Kasumi-1 (cell line): ENCODE measurements at places on chromosomes 7 and 10.

DNA sequence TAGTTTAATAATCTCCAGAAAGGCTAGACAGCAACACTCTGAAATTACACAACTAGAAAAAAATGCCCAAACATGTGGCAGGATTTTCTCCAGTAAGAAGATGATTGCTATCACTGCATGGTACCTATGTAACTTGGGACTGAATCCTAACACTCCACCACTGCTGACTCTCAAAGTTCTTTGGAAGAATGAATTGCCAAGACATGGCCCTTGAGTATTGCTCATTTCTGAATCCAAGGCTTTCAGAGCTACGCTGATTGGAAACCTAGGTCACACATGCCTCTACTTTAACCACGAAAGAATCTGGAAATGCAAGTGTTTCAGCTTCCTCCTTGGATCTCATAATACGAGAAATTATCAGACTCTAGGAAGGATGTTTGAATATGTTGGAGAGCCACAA, 167.5 kb upstream of the CELF2 start:
- DNase-seq: no peak

GRCh38 chr10:5396556-5397300, 7.9 kb downstream of the TUBAL3 start:
- DNase-seq: no peak

DNA sequence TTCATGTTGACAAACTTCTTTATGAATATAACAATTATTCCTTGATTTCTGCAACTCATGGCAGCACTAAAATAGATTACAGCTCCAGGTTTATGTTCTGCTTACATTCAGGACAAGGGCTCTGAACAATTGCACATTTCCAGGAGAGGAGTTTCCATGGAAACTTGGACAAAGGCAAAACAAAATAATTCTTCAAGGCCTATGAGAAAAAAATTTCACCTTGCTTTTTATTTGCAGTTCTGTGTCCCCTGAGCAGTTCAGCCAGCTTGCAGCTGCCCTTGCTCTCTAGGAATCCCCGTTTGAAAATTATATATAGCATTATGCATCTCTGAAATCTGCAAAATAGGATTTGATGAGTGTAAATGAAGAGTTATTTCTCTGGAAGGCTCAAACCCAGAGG, 71.7 kb downstream of the ARL4A start:
- no peak for DNase-seq

DNA sequence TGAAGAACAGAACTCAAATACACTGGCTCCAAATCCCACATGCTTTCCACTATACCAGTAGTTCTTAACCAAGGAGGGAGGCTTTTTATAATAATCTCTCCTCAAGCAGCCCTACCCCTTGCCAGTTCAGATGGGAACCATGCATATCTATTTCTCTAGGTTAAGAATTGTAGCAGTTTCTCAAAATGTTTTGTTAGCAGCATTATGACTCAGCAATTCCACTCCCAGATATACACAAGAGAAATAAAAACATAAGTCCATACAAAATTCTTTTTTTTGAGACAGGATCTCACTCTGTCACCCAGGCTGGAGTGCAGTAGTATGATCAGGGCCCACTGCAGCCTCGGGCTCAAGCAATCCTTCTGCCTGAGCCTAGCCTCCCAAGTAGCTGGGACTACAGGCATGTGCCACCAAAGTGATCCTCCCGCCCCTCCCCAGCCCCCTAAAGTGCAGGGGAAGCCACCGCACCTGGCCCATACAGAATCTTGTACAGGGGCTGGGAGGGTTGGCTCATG, 18.1 kb downstream of the YWHAG start:
- DNase-seq: no peak

DNA sequence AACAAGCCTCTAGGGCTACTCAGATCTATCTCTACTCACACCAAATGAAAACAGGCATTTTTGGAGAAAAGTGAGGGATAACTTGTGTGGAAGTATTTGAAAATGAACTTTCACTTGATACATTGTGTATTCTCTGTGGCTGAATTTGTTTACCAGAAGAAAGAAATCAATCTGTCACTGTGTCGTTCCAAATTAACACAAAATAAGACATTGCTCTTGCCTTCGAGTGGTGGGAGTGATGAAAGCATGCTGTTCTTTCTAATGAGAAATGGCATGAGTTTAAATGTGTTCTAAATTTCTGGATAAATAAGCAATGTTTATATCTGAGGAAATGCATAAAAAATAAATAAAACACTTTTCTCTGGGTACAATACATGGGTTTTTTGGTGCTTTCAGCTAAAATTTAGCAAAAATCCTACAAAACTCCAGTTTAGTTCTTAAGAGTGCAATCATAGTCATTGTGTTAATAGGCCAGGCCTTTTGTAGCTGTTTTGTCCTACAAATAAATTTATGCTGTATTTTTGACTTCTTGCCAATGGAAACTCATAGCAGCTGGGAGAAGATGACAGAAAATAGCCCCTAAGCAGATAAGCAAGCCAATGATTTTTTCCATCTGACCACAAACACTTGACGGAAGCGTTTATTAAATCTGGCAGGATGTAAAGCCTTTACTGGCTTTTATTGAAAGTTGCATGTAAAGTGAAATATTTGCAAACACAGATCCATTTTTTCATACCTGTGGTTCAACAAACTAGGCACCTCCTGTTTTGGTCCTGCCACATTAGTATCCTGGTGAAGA, 1064.1 kb upstream of the GHITM start:
- DNase-seq: no peak

- no peak for DNase-seq
Measured at GRCh38 chr7:20624666-20625385, 9.4 kb downstream of the ABCB5 start.

DNA sequence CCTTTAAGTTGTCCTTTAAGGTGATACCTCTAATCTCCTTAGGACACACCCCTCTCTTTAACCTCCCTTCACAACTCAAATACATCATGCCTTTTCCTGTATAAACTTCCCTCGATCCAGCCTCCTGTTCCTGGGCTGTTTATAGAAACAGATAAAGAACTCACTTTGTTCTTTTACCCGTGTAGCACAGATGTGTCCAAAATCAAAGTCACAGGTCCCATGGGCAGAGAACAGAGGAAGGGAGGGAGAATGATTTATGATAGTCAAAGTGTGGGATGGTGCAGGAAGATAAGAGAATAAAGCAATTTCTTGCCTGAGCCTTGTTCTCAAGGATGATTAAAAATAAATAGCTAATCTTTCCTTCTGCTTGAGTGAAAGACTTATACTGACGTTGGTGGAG, 50.3 kb upstream of the CABCOCO1 start:
- no peak for DNase-seq

DNA sequence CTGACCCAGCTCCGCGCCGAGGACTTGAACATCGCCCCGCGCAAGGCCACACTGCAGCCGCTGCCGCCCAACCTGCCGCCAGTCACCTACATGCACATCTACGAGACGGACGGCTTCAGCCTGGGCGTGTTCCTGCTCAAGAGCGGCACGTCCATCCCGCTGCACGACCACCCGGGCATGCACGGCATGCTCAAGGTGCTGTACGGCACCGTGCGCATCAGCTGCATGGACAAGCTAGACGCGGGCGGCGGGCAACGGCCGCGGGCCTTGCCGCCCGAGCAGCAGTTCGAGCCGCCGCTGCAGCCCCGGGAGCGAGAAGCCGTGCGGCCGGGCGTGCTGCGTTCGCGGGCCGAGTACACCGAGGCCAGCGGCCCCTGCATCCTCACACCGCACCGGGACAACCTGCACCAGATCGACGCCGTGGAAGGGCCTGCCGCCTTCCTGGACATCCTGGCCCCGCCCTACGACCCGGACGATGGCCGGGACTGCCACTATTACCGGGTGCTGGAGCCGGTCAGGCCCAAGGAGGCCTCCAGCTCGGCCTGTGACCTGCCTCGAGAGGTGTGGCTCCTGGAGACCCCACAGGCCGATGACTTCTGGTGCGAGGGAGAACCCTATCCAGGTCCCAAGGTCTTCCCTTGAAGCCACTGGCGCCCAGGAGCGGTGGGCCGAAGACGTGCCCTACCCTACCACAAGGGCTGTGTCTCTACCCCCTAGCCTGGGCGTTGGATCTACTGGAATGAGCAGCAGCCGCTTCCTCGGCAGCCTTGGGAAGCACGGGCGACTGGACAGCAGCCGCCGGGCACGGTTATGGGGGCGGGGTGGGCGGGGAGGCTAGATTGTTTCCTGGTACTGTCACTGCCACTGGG, 945 bp downstream of the ADO start:
- no peak for DNase-seq

DNA sequence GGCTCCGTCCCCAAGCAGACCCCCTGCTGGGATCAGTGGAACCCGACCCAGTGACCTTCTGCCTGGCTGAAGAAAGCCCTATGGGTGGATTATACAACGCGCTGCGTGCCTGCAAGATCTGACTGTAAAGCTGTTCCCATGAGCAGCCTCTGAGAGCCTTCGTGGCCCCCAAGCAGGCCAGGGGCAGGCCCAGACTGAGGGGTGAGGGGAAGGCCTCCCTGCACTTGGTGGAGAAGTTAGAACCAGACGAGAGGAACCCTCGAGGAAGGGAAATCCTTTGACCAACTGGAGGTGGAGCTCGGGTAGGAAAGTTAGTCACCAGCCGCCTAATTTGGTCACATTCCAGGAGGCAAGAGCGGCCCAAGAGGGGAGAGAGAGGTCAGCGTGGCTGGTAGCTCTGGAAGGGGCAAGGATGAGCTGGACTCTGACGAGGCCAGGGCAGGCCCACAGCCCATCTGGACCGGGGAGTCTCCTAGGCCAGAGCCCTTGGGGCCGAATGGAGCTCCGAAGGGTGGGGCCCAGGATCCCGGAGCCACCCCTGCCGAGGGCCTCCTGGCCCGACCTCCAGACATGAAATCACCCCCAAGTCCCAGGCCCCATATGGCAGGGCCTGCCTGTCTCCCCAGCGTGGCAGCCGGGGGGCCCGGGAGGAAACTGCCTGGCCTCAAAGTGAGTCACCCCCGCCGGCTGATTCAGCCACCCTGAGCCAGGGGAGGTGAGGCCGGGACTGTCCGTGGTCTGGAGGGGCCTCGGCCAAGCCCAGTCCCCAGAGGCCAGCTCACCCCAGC, 23.3 kb upstream of the PDGFA start:
- no peak for DNase-seq

DNA sequence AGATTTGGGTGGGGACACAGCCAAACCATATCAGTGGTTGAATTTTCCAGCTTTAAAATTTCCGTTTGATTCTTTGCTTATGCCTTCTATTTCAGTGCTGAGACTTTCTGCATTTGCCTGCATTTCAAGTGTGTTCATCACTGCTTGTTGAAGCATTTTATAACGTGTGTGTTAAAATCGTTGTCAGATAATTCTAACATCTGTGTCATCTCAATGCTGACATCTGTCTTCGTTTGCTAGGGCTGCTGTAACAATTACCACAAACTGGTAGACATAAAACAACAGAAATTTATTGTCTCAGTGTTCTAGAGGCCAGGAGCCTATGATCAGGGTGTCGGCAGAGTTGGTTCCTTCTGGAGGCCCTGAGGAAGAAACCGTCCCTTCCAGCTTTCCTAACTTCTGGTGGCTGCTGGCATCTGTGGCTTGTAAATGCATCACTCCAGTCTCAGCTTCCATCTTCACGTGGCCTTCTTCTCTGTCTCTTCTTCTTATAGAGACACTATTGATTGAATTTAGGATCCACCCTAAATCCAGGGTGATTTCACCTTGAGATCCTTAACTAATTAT, 71.1 kb upstream of the SDK1 start:
- DNase-seq: no peak

- DNase-seq: peak; percentile 9
Measured at GRCh38 chr10:84665883-84666463, 337.6 kb downstream of the CCSER2 start.

DNA sequence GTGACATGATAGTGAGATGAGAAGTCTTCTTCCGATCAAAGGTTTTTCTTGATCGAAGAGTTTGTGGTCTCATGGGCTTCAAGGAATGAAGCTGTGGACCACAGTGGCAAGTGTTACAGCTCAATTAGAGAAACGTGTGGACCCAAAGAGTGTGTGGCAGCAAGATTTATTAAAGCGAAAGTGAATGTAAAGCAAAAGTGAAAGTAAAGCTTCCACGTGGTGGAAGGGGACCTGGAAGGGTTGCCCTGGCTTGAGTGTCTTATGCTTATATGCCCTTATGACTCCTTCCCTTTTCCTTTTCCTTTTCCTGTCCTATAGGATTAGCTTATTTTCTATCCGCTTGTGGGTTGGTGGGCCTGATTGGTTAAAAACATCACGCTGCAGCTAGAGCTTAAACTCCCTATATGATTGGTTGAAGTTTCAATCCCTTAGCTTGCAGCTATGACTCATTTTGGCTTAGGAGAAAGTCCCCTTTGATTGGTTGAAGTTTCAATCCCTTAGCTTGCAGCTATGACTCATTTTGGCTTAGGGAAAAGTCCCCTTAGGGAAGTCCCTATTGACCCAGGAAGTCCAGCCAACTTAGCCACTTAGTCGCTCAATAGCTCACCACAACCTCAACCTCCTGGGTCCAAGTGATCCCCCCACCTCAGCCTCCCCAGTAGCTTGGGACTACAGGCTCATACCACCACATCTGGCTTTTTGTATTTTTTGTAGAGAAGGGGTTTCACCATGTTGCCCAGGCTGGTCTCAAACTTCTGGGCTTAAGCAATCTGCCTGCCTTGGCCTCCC, 34.7 kb downstream of the MRPS24 start:
- peak; percentile 50 for DNase-seq

DNA sequence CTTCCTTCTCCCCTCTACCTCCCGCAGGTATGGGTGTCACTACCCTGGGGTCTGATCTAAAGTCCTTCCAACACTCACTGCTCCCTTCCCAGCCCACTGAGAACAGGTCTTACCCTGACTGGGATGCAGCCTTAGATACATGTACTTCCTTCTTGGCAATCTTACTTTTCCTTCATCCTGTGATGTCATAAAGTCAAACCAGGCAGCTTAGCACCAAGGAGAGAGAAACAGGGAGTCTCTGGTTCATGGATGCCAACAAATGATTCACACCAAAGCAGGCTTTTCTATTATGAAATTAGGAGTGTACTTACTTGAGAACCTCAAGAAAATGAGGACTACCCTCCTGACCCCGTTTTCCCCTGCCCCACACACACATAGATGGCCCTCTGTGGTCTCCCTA, 111.0 kb upstream of the KMT2E start:
- no peak for DNase-seq

DNA sequence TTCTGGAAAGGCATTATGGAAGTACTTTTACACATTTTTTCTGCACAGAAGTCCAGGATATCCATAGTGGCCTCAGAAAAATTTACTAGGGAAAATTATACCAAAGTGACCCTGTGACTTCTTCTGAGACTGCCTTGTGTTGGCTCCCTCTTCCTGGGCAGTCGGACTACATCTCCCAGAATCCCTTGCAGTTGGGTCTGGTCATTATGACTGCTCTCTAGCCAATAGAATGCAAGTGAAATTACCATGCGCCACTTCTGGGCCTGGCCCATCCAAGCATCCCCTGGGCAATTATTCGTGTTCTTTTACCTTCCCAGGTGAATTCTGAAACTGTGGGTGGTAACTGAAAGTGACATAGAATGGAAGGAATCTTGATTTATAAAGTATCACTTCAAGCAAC, 430.9 kb downstream of the ACTR3B start:
- no peak for DNase-seq

- no peak for DNase-seq
Measured at GRCh38 chr10:8227246-8227645, 172.8 kb downstream of the GATA3 start.

- DNase-seq: no peak
Measured at GRCh38 chr7:99309111-99309510, 16.6 kb upstream of the ARPC1A start.

GRCh38 chr7:13457790-13458189, 531.7 kb downstream of the ETV1 start:
- no peak for DNase-seq
